Hepatocyte (in vitro differentiated cells): ENCODE measurements at places on chromosomes 3 and 15. TPM values are rescaled to one million over a fixed set of nuclear protein-coding genes. Genes with fewer than 3 reads are reported as not detected.

ZPLD1 gene
- 0.12 and 0.40 TPM in 2 replicates for total RNA-seq

KBTBD8 gene
- 10.0 and 14.2 TPM in 2 replicates for total RNA-seq

PIAS1 gene
- 22.6 and 31.3 TPM in 2 replicates for total RNA-seq

MINAR1 gene
- 1.3 TPM in 2 replicates for total RNA-seq

- DNase-seq = no peak
- no peak overlapping the region for H3K27ac ChIP-seq
- no peaks in the 10 kb centered on the region for H3K4me1 ChIP-seq
- no peaks in the 10 kb centered on the region for H3K36me3 ChIP-seq
- no peaks in the 10 kb centered on the region for H3K27me3 ChIP-seq
- H3K4me3 ChIP-seq = no peak overlapping the region
Measured at GRCh38 chr3:146308682-146309081, 57.8 kb upstream of the PLSCR4 start.

DNA sequence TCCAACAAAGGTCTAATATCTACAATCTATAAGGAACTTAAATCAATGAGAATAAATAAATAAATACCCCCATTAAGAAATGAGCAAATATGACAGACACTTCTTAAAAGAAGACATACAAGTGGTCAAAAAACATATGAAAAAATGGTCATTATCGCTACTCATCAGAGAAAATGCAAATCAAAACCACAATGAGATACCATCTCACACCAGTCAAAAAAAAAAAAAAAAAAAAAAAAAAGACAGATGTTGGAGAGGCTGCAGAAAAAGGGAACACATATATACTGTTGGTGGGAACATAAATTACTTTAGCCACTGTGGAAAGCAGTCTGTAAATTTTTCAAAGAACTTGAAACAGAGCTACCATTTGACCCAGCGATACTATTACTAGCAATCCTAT lies 31.6 kb upstream of the OR5H6 start:
- no peaks in the 10 kb centered on the region for H3K36me3 ChIP-seq
- no peak overlapping the region for H3K4me3 ChIP-seq
- no peaks in the 10 kb centered on the region for H3K27me3 ChIP-seq
- H3K4me1 ChIP-seq = no peaks in the 10 kb centered on the region

GRCh38 chr3:177284383-177284881 lies 87.2 kb upstream of the TBL1XR1 start:
- no peaks in the 10 kb centered on the region for H3K36me3 ChIP-seq
- H3K27ac ChIP-seq = peak overlapping the region; percentile 84
- peaks cover 10% of the 10 kb centered on the region for H3K4me1 ChIP-seq
- H3K4me3 ChIP-seq = no peak overlapping the region

DNA sequence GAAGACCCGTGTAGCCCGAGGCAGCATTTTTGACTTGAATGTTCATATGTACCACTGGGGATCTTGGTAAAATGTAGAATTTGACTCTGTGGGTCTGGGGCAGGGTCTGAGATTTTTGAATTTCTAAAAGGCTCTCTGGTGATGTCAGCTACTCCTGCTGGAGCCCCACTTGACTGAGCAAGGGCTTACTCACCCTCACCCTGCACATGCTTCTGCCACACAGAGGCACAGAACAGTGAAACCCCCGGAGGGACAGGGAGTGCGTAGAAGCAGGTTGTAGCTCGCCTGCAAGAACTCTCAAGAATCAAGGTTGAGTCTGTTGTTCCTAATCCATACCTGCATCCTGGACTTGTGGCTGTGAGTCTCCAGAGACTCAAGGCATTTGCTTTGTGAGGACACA lies 41.1 kb downstream of the SLCO3A1 start:
- H3K36me3 ChIP-seq = no peaks in the 10 kb centered on the region
- DNase-seq = no peak
- H3K4me1 ChIP-seq = no peaks in the 10 kb centered on the region
- H3K27ac ChIP-seq = no peak overlapping the region
- no peaks in the 10 kb centered on the region for H3K27me3 ChIP-seq

GRCh38 chr15:97993310-97993738 lies 32.8 kb downstream of the ARRDC4 start:
- H3K27me3 ChIP-seq = no peaks in the 10 kb centered on the region
- DNase-seq = peak; percentile 35
- no peaks in the 10 kb centered on the region for H3K36me3 ChIP-seq
- peaks cover 4% of the 10 kb centered on the region for H3K4me1 ChIP-seq

- no peak overlapping the region for H3K27ac ChIP-seq
- H3K36me3 ChIP-seq = no peaks in the 10 kb centered on the region
- H3K27me3 ChIP-seq = no peaks in the 10 kb centered on the region
Measured at GRCh38 chr15:70792171-70792573, 28.8 kb upstream of the UACA start.

GRCh38 chr3:40800343-40800742 lies 275.6 kb downstream of the ZNF621 start:
- H3K27ac ChIP-seq = peak overlapping the region; percentile 41
- H3K4me1 ChIP-seq = no peaks in the 10 kb centered on the region
- peak; percentile 66 for DNase-seq
- no peak overlapping the region for H3K4me3 ChIP-seq
- no peaks in the 10 kb centered on the region for H3K36me3 ChIP-seq
- H3K27me3 ChIP-seq = no peaks in the 10 kb centered on the region

DNA sequence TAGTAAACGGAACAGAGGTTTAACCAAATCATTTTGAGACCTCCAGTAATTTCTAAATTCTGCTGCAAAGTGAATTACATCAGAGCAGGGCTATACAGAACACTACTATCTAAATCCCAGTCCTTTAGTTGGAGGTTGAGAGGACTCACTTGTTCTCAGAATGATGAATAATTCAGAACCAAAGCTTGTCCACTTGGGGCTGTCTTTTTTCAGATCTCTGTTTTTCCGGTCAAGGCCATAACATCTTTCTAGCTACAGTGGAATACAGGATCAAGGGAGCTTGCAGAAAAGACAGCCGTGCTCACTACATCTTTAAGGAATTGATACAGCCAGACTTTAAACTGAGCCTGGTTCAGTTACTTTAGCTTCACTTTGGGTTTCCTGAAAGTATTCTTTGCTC lies 194.5 kb downstream of the EFHB start:
- H3K27ac ChIP-seq = no peak overlapping the region
- H3K27me3 ChIP-seq = no peaks in the 10 kb centered on the region
- DNase-seq = no peak
- H3K4me1 ChIP-seq = peaks cover 25% of the 10 kb centered on the region
- H3K36me3 ChIP-seq = no peaks in the 10 kb centered on the region
- no peak overlapping the region for H3K4me3 ChIP-seq

DNA sequence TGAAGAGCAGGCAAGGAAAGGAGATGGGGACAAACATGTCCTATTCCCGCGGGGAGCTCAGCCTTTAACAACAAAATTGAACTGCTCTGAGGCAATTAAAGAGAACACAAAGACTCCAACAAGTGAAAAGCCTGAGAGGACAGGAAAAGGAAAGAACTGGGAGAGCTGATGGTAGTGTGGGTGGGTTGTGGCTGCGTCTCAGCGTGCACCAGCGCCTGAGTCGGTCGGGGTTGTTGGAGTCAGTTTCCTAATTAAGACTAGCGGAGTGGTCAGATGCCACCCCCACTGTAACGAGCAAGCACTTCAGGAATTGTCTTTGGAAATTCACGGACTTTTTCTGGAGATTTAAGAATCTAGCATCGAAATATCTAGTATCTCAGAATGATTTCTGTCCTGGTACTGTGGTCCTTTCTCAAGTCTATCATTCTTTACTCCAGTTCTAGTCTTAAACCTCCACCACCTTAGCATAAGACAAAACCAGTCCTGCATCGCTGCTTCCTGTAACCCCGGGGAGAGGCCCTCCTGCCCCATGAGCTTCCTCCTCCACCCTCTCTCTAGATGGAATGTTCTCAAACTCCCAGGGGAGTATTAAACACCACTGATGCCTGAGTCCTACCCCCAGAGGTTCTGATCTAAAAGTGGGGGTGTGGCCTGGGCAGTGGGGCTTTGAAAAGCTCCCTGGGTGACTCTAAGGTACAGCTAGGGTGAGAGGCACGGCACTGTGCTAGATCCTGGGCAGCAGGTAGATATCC lies 104.0 kb downstream of the CYP19A1 start:
- DNase-seq = no peak
- peaks cover under 1% of the 10 kb centered on the region for H3K4me1 ChIP-seq
- no peak overlapping the region for H3K27ac ChIP-seq
- no peak overlapping the region for H3K4me3 ChIP-seq
- H3K27me3 ChIP-seq = peaks cover 8% of the 10 kb centered on the region

DNA sequence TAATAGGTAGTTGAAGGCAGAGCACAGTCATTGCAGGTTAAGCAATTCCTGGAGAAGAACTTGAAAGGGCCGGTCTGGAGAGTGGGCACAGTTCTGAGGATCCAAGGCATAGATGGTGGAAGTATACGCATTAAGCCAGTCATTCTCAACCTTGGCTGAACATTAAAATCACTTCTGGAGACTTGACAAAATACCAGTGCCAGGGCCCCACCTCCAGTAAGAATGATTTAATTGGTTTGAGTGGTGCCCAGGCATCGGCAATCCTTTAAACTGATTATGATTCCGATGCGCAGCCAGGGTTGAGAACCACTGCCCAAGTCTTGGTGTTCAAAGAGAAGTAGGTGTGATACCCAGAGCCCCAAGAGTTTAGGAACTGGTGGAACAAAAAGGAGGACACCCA lies 6.9 kb upstream of the HOMER2 start:
- no peaks in the 10 kb centered on the region for H3K27me3 ChIP-seq
- H3K36me3 ChIP-seq = no peaks in the 10 kb centered on the region
- H3K4me3 ChIP-seq = no peak overlapping the region
- no peak for DNase-seq

- no peak for DNase-seq
- H3K4me3 ChIP-seq = no peak overlapping the region
Measured at GRCh38 chr3:136106101-136106500, 90.0 kb downstream of the MSL2 start.

DNA sequence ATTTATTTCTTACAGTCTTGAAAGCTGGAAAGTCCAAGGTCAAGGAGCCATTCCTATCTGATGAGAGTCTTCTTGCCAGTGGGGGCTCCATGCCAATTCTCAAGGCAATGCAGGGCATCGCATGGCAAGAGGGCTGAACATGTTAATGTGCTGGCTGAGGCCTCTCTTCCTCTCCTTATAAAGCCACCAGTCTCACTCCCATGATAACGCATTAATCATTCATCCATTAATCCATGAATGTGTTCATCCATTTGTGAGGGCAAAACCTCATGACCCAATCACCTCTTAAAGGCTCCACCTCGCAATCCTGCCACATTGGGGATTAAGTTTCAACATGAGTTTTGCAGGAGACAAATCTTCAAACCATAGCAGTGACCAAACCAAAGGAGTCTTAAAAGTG lies 118.3 kb downstream of the PROS1 start:
- H3K4me1 ChIP-seq = no peaks in the 10 kb centered on the region
- no peaks in the 10 kb centered on the region for H3K36me3 ChIP-seq
- no peaks in the 10 kb centered on the region for H3K27me3 ChIP-seq
- H3K27ac ChIP-seq = no peak overlapping the region
- no peak for DNase-seq

DNA sequence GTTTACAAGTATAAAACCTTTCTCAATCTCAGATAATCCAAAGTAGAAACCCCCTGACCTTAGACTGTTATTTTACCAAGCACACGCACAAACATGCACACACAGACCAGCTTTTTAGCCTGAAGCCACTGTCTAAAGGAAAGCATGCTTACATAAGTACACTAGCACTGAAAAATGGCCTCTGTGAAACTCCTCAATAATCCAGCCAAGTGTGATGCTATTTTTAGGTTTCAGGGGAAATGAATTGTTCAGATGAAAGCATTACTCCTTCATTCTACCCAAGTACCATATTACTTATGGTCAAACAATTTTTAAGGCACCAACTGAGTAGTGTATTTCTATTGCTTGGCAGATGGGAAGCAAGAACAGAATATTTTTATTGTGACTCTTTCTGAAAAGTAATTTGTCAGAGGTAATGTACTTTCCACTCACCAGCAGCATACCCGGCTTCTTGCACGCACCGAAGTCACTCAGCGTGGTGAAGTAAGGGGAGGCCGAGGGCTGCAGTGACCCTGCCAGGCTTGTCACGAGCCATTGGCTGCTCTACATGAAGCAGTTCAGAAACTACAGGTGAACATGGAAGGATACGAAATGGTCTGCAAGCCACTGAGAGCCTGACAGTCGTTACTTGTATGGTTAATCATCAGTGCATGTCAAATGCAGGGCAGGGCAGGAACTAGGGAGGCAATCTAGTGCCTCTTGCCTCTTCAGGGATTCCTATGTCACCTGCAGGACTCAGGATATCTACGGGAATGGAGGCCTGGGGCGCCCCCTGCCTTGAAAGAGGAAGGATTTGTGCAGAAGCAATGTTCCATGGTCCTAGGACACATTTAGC lies 106.7 kb downstream of the GABRB3 start:
- H3K27ac ChIP-seq = no peak overlapping the region
- H3K27me3 ChIP-seq = no peaks in the 10 kb centered on the region
- H3K36me3 ChIP-seq = no peaks in the 10 kb centered on the region
- H3K4me3 ChIP-seq = no peak overlapping the region
- no peaks in the 10 kb centered on the region for H3K4me1 ChIP-seq

- H3K4me3 ChIP-seq = no peak overlapping the region
- H3K27ac ChIP-seq = no peak overlapping the region
- no peak for DNase-seq
- H3K27me3 ChIP-seq = peaks cover under 1% of the 10 kb centered on the region
Measured at GRCh38 chr3:79367803-79368202, 400.0 kb downstream of the ROBO1 start.

GRCh38 chr3:169186596-169186995 lies 476.9 kb downstream of the MECOM start:
- H3K4me3 ChIP-seq = no peak overlapping the region
- no peaks in the 10 kb centered on the region for H3K27me3 ChIP-seq
- H3K4me1 ChIP-seq = peaks cover 7% of the 10 kb centered on the region
- no peak overlapping the region for H3K27ac ChIP-seq
- no peaks in the 10 kb centered on the region for H3K36me3 ChIP-seq

- no peaks in the 10 kb centered on the region for H3K36me3 ChIP-seq
- no peak overlapping the region for H3K4me3 ChIP-seq
- no peaks in the 10 kb centered on the region for H3K27me3 ChIP-seq
- no peaks in the 10 kb centered on the region for H3K4me1 ChIP-seq
- H3K27ac ChIP-seq = no peak overlapping the region
Measured at GRCh38 chr3:44045476-44046275, 196.0 kb upstream of the TOPAZ1 start.

DNA sequence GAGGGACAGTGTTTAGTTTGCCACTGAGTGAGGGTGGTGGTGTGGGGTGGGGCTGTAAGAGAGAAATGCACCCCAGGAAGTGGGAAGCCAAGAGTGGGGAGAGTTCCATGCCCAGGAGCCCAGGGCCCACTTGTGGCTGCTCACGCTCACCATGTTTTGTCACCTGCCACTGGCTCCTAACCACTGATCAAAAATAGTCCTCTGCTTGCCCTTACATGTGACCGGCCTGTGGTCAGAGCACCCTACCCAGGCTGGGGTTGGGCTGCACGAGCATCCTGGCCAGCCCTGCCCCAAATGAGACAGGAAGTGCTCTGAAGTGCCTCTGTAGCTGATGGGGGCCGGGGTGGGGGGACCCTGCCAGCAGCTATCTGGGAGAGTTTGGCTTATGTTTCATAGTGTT lies 216.3 kb downstream of the RPLP1 start:
- DNase-seq = no peak
- peaks cover 3% of the 10 kb centered on the region for H3K27me3 ChIP-seq

- H3K4me3 ChIP-seq = no peak overlapping the region
- DNase-seq = no peak
- peaks cover 2% of the 10 kb centered on the region for H3K4me1 ChIP-seq
Measured at GRCh38 chr3:45205126-45205525, 21.0 kb downstream of the TMEM158 start.
